ENCODE measurements at places on chromosomes 13 and 19.

- no peak for DNase-seq
Observed at GRCh38 chr13:111372651-111373425, 52.4 kb downstream of the TEX29 start.

- DNase-seq, result no peak
Observed at GRCh38 chr19:43755256-43755801, 567 bp upstream of the SMG9 start.

- DNase-seq, result no peak
Observed at GRCh38 chr19:7856679-7857663, 17.2 kb downstream of the PRR36 start.

GRCh38 chr19:50173127-50173526 is 10.0 kb upstream of the IZUMO2 start:
- no peak for DNase-seq

DNA sequence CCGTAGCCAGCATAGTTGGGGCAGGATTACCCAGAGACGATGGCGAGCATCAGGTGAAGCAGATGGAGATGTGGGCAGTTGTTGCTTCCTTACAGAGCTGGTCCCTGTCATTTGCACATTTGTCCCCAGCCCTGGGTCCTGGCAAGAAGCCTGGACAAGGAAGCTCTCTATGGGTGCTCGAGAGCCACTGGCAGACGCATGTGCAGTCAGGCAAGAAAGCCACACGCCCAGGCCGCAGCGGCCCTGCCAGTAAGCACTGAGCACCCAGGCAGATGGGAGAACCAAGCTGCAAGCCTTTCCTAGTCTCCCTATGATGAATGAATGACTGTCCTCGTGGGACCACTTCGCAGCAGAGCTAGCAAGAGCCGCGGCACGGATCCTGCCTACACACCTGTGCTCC is 182.8 kb downstream of the FOXO1 start:
- DNase-seq, result no peak

DNA sequence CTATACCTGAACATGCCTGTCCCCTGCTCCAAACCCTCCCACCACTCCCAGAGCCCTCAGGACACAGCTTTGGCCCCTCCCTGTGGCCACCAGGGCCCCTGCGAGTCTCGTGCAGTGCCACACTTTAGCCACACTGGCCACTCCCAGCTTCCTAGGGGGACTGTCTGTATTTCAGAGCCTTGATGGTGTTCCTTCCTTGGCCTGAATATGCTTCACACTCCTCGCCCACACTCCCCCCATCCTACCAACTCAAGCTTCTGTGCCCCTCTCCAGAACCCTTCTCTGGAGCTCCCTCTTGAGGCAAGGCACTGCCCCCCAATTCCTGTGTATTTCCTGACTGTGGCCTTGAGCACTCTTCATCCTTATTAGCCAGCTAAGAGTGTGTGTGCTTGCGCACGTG is 80.2 kb downstream of the DPF1 start:
- DNase-seq, result no peak

GRCh38 chr19:51689751-51690453 is 3.2 kb upstream of the SPACA6 start:
- DNase-seq, result no peak

GRCh38 chr13:22061371-22061805 is 390.5 kb downstream of the FGF9 start:
- no peak for DNase-seq

DNA sequence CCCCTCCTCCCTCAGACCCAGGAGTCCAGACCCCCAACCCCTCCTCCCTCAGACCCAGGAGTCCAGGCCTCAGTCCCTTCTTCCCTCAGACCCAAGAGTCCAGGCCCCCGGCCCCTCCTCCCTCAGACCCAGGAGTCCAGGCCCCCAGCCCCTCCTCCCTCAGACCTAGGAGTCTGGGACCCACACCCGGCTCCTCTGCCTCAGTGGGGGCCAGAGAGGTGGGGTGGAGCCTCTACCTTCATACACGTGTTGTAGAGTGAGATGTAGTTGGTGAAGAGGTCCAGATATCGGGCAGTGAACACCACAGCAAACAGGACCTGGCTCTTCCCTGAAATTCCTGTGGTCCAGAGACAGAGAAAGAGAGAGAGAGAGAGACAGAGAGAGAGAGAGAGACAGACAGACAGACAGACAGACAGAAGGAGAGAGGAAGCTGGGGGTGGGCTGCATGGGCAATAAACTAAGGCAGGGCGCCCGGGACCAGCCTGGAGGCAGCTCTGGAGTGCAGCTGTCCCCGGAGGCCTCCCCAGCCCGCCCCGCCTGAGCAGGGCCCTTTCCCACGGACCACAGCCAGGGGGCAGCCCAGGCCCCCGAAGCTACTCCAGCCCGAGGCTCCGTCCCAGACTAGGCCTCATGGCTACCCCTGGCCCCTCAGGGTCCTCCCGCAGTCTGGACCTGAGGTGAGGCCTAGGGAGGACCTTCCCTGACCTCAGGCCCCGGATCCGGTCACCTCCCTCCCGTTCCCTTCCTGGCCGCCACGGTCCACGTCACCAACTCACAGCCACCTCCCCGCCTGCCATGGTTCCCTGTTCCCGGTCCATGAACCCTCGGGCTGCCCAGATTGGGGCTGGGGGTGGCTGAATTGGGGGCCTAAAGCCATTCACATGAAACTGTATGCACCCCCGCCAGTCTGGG is 907 bp downstream of the KDELR1 start:
- no peak for DNase-seq

- no peak for DNase-seq
Observed at GRCh38 chr13:78228211-78228610, 309.6 kb upstream of the EDNRB start.

DNA sequence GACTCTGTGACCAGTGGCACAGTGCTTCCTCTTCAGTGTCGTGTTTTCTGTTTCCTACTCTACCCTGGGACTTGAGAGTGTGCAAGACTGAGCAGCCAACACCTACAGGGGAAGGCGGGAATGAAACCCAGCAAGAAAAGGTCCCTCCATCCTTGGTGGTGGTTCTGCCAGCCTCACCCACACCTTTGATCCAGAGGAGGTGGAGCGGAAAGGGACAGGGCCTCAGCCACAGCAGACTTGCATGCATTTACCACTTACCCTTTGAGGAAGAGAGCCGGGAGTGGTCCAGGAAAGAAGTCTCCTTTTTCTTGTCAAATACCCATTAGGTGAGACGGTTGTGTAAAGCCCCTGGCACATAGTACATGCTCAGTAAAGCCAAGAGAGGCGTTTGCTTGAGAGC is 164.8 kb upstream of the ZNF536 start:
- DNase-seq, result no peak

DNA sequence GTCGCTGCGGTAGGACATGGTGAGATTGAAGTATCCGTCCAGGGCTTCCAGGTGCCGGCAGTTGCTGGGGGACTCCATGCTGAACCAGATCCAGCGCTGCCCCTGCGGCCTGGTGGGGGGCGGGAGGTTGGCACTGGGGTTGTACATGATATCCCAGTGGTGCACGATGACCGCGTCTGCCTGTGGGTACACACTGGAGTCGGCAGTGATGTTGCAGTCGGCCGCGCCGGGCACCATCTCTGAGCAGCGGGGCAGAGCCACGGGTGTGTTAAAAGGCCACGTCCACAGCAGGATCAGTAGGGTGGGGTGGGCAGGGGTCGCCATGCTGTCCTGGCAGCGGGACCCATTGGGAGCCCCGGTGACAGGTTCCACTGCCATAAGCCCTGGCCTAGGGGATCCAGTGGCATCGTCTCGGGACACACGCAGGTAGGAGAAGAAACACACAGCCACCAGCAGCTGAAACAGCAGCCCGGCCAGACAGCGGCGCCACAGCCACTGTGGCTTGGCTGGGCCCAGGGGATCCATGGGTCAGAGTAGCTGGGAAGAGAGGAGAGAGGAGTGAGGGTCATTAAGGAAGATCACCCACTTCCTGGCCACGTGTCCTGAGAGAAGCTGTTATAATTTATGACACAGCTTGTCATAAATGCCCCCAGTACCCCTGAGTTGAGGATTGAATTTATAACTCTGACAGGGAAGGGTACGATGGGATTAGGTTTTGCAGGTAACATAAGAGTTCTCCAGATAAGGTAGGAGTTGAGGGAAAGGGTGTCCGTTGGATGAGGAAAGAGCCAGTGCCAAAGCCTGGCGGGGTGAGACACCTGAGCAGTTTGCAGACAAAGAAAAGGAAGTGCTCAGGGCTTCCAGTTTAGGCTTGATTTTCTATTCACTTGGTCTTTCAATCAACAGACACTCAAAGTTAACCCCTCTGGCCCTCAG is 2.9 kb downstream of the FUT5 start:
- DNase-seq, result no peak

GRCh38 chr13:100526318-100527000 is 62.1 kb downstream of the GGACT start:
- DNase-seq, result no peak

DNA sequence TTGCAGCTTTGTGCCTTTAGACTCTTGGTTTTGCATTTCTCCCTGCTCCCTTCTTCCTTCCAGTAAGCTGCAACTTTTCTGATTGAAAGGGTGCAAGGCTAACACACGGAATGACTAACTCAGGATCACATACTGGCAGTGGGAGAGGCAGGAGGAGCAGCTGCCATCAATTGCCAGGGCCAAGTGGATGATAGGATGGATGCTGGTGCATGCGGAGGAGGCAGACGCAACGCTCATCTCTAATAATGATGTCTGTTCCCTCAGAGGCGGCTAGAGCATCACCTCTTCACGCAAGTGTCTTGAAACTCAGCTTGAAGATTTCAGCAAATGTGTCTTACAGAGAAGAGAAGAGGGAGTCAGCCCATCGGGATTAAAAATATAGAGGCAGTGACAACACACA is 49.5 kb upstream of the TPM4 start:
- no peak for DNase-seq

- DNase-seq, result no peak
Observed at GRCh38 chr19:41551212-41551610, 24.8 kb upstream of the CEACAM21 start.
